Stimulated activated CD8-positive, alpha-beta memory T cell treated with anti-CD3 and anti-CD28 coated beads, Interleukin-15, amount 100 ng/mL, for 1 hour (primary cell): ENCODE measurements at places on chromosomes 3 and 15.

DNA sequence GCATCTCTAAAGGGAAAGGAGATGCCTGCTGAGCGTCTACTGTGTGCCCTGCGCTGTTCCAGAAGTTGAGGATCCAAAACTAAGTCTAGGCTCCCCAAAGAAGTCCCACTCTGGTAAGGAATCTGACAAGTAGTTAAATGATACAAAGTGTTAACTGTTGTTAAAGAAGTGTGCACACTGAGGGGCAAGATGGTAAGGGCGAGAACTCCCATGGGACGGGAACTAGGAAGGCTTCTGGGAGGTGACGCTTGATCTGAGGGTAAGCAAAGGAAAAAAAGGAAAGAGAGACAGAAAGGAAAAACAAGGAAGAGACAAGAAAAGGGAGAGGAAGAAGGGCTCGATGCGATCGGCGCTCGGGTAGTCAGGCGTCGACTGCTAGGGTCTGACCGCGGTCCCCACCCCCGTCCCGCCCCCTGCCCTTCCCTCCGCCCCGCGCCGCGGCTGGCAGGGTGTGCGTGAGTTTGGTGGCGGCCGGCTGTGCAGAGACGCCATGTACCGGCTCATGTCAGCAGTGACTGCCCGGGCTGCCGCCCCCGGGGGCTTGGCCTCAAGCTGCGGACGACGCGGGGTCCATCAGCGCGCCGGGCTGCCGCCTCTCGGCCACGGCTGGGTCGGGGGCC is at the start of gene LACTB:
TSS of gene LACTB (plus strand) at position 480 of the 620 bp plus-strand sequence. CDS start at position 491, 11 bp downstream.
- DNase-seq: peak; percentile 49

DNA sequence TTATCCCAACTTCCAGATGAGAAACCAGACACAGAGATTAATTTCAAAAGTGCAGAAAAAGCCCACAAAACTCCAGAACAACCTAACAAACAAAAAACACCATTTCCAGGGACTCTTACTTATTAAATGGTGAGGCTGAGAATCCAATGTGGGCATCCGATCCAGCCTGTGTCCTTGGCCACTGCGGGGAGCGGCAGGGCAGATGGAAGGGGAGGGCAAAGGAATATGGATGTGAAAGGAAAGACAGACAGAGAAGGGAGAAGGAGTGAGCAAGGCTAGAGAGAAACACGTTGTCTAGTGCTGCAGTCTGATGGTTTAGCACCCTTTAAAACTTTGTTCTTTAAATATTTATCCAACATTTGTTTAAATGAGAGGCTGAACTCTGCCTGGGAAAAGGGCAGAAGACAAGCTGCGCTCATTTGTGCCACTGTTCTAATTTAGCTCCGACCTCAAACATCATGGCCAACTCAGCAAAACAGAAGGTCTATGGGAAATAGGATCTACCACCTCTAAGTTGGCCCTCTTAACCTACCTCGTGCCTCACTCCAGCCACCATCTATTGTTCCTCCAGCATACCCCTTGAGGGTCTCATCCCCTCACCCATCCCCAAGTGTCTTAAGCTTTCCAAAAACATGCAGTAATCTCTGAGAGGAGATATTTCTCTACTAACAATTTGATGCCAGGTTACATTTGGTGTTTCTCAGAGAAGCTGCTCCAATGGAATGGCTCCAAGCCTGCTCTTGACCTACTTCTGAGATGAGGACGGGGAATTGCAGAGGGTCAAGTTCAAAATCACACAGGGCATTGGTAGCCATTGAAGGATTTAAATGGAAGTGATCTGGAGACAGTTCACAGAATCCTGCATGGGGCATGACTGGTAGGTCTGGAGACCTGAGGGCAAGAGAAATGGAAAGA is 77.4 kb downstream of the CD47 start:
- no peak for DNase-seq

GRCh38 chr15:81848701-81849100 is 197.1 kb downstream of the MEX3B start:
- DNase-seq: no peak

- DNase-seq: no peak
Observed at GRCh38 chr3:60094392-60094947, 1044.6 kb upstream of the CFAP20DC start.

- DNase-seq: no peak
Observed at GRCh38 chr3:16818945-16819344, 65.8 kb upstream of the PLCL2 start.

- no peak for DNase-seq
Observed at GRCh38 chr3:126267169-126267975, 87.0 kb upstream of the ALDH1L1 start.

GRCh38 chr3:178787960-178788359 is 251.7 kb downstream of the KCNMB2 start:
- no peak for DNase-seq

DNA sequence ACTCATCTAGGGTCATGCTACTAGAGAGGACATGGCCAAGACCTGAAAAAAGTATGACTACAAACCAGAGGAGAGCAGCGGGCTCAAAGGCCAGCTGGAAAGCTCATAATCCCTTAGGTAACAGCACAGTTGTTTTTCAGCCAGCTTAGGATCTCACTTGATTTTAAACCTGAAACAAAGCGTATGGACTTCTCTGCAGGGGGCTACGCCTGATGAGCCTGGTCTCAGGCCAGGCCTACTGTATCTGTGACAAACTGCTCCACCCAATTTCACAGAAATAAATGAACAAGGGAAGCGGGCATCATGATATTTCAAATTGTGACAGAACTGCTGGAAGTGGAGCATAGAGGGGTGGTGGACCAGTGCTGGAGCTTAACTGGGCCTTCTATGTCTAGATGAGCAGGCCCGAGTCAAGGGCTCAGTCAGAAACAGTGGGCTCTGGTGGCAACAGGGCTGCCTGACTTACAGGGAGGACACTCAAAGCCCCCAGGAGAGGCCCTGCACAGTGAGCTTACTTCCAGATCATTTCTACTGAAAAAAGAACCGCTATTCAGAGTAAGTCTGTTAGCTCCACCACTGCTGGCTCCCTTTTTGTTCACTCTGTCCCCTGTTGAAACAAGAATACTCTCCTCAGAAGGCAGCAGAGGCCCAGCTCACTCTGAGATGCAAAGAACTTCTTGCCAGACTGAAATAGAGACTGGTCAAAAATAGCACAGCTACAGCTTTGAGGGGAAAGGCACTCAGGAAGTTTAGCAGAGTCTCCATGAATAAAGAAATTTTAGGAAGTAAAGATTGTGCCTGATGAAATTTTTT is 47.0 kb downstream of the LRIG1 start:
- DNase-seq: no peak

- no peak for DNase-seq
Observed at GRCh38 chr3:123765475-123766128, 118.5 kb downstream of the MYLK start.

DNA sequence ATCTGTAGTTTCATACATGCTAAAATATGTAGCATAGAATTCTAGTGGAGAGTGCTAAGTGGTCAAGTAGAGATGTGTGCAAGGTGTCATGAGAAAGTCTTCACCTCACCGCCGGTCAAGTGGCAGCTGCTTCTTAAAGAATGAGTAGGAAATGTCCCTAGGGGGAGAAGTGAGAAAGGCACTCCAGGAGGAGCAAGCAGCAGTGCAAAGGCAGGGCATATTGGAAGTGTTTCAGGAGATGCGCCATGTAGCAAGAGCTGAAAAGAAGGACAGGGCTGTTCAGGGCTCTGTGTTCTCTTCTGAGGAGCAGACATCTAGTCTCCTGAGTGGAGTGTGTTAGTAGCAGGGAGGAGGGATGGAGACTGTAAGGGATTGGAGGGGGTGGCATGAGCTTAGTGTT is 312.4 kb upstream of the SEMA6D start:
- no peak for DNase-seq

DNA sequence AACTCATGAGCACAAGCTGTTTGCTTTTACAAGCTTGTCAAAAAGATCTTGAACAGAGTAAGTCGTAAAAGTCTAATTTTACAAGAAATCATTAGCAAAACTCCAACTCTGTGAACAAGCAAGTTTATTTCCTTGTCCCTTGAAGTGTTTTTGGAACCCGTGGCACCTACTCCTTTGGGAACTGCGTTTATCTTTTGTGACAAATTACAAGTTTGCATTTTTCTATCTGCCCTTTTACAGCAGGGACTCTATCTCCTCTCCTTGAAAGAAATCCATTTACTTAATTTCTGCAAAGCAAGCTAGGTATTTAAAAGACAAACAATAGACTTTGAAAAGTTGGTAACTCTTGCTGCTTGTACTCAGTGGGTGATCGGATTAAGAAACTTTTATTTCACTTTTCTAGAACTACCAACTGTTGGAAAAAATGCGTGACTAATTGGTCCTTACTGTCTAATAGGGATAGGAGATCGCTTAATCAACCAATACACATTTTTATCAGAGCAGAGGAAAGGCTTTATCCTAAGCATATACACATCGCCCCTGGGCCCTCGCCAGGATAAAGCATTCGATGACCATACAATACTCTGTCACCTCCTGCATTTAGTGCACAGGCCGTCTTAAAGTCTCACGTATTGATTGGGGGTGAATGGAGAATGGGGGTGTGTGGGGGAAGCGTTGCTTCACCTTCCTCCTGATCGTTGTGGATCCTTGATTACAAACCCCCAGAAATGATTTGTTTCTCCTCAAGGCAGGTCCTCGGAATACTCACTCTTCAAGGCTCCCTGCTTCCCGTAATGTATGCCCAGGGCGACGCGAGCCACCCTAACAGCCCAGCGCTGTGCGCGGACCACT is 1.7 kb downstream of the PRTG start:
- DNase-seq: no peak

GRCh38 chr3:107524326-107524840 is 1.6 kb downstream of the BBX start:
- no peak for DNase-seq

DNA sequence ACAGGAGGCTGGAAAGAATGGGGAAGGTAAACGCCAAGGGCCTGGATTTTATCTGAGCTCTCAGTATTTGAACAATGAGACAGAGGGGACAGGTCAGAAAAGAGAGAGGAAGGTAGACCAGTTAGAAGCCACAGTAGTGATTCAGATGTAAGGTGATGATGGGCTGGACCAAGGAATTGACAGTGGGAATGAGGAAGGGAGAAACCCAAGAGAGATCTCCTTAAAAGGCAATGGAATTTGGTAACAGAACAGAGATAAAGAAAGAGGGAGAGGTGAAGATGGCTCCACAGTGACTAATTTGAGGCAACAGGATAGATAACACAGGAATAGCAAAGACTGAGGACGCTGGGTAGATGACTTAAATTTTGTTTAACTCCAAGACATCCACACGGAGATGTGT is 11.4 kb upstream of the HEG1 start:
- no peak for DNase-seq

DNA sequence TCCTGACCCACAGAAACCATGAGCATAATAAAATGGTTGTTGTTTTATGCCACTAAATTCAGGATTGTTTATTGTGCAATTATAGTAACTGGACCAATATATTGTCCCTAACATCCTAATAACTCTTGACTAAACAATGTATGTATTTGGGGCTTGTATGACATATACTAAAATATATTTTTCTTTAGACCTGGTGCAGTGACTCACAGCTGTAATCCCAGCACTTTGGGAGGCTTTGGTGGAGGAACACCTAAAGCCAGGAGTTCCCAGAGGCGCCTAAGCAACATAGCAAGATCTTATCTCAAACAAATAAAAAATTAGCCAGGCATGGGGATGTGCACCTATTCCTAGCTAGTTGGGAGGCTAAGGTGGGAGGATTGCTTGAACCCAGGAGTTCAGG is 180.4 kb downstream of the SUCNR1 start:
- no peak for DNase-seq

GRCh38 chr3:138835397-138835757 is 649 bp upstream of the PIK3CB start:
- DNase-seq: no peak

DNA sequence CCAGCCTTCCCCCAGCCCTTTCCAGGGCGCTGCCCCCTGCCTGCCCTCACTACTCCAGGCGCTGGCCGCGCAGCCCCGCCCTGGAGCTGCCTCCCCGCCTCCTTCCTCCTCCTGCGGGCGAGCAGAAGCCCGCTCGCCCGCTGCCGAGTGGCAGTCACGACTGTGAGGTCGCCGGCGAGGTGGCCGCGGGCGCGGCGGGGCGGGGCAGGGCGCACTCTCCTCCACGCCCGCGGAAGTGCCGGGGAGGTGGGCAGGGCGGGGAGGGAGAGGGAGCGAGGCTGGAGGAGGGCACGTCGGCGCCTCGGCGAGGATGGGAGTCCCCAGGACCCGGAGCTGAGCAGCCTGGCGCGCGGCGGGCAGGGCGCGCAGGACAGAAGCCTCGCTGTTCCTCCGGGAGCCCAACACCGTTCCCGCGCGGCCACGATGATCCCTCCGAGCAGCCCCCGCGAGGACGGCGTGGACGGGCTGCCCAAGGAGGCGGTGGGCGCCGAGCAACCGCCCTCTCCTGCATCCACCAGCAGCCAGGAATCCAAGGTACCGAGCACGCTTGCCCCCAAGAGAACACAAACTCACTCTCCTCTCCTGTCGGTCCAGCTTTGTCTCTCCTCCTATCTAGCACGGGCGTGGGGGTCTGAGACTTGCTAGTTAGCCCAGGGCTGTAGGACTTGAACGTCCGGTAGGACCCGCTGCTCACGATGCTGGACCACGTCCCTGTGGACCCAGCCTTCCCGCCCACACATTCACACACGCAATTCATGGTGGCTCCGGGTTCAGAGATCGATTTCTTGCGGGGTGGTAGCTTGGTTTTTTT is at the start of gene STAC:
TSS of gene STAC (plus strand) at position 284 of the 811 bp plus-strand sequence. CDS start at position 424, 140 bp downstream.
- DNase-seq: no peak

- DNase-seq: no peak
Observed at GRCh38 chr3:187963003-187963676, 190.8 kb upstream of the LPP start.

DNA sequence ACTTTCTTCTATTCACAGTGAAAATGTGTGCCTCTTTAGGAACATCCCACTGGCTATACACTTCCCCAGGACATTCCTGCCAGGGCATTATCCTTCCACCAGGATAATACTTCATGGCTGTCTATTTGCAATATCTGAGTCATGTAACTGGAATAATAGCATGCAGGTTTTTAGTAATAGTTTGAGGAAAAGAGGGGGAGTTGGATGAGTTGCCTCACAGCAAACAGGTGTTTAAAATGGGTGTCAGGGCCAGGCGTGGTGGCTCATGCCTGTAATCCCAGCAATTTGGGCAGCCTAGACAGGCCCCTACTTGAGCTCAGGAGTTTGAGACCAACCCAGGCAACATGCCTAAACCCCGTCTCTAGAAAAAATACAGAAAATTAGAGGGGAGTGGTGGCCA is 585.9 kb downstream of the DIPK2A start:
- no peak for DNase-seq

DNA sequence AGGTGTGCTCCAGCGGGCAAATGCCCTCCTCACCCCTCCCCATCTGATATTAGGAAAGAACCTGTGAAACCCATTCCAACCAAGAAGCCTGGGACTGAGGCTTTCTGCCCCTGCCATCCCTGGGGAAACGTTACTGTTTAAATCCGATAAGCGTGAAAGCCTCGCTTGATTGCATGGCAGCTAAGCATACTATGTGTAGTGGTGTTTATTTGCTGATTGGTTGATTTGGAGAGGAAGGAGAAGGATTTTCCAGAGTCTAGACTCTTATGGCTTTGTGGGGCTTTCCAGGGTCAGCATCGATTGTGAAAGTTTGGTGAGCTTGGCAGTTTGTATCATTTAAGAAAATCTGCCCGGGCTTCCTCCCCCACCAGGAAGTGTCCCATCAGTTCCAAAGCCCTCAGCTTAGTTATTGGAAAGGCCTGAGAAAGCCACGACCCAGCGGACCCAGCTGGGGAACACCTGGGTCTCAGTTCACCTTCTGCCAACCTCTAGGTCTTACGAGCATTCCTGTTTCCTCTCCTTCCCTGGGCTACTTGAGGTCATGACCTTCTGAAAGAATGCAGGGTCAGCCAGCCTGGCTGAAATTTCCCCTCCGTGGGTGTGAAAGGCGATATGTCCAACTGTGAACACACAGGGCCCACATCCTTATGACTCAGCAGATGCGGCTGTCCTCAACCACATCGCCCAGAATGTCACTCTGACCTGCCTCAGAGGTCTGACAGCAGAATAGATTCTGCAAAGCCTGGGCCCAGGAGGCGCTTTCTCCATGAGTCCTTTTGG is 62.8 kb upstream of the HERC1 start:
- no peak for DNase-seq
